ENCODE measurements at places on chromosomes 2 and 18.

- no peak for DNase-seq
Observed at GRCh38 chr2:58073751-58074150, 27.1 kb downstream of the VRK2 start.

GRCh38 chr2:72150861-72151356 is 3.2 kb upstream of the CYP26B1 start:
- DNase-seq, result no peak

- DNase-seq, result no peak
Observed at GRCh38 chr2:122156176-122156890, 400.9 kb downstream of the TSN start.

GRCh38 chr2:86624267-86624547 is 542 bp upstream of the RNF103 start:
- no peak for DNase-seq

GRCh38 chr2:240207661-240208060 is 67.2 kb upstream of the OTOS start:
- DNase-seq, result no peak

- no peak for DNase-seq
Observed at GRCh38 chr2:200856806-200857205, 7.7 kb downstream of the CLK1 start.

DNA sequence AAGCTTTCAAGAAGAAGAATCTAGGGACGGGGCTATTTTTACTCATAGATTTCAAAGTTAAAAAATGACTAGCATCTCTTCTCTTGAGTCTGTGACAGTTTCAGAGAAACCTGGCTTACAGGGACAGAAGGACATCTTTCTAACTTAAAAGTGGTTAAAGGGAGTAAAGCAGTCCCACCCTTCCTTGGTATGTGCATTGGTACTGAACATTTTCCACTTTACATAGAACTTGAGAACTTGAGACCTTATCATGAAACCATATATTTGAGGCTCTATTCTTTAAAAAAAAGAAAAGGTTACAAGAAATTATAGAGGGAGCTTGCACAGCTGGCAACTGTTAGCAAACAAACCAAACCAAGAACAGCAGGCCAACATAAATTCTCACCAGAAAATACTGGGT is 73.4 kb upstream of the GAREM1 start:
- DNase-seq, result no peak

GRCh38 chr18:52888014-52888413 is 548.0 kb downstream of the DCC start:
- no peak for DNase-seq

DNA sequence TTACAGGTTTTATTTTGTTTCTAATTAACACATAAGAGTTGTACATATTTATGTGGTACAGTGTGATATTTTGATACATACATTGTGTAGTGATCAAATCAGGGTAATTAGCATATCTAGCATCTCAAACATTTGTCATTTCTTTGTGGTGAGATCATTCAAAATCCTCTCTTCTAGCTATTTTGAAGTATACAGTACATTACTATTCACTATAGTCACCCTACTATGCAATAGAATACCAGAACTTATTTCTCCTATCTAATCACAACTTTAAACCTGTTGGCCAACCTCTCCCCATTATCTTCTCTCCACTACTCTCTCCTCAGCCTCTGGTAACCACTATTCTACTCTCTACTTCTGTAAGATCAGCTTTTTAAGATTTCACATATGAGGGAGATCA is 325.8 kb downstream of the CYP26B1 start:
- DNase-seq, result no peak

Measured in NCI-H526 (cell line).